Thyroid gland (tissue), 4 donors: ENCODE measurements at places on chromosomes 16 and 17.
A peak's percentile ranks its signal among the peaks of the same experiment; 100 is the strongest.

DNA sequence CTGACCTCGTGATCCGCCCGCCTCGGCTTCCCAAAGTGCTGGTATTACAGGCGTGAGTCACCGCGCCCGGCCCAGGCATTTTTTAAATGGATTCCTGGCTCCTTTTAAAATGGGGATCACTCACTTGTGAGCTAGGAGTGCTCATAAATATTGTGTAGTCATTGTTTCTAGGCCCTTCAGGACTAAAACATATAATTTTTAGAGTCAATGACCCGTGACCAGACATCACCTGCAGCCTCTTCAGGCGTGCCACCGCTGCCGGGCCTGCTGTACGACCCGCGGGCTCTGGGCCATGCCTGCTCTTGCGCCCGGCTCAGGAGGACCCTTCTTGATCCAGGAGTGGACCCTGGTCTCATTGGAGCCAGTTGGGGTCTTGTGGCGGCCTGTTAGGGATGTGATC is 30.8 kb downstream of the EFCAB5 start:
- DNase-seq, result no peak

DNA sequence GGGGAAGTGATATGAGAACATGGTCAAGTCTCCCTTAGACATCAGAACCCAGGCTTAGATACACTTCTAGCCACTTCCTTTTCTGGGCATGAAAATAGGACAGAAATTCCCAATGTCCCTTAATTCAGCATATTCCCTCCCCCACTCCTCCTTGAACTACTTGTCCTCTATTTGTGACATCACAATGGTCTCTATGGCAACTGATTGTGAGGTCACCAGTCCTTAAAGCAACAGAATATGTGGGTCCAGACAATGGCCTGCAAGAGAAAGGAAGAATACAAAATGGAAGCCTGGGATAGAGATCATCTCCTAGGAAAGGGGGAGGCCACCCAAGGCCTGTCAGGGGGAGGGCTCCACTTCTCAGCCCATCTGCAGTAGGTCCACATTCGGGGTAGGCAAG is 6.7 kb upstream of the SEZ6 start:
- DNase-seq, result no peak

GRCh38 chr17:44872131-44872768 is 24.6 kb downstream of the HIGD1B start:
- no peak for DNase-seq

DNA sequence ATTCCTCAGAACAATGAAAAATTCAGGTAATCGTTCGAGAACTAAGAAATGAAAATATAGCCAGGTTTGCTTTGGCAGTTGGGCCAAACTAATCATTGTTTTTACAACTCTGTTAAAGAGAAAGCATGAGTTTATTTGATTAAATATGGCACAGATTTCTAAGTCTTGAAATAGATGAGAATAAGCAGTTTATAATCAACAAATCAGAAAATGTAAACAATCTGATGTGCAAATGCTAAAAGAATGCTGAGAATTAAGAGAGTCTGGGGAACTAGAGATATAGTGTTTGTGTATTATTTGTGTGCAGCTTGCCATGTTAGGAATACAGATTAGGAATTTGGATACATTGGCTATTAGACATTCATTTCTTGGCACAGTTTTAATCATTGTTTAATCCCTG is 212.5 kb downstream of the TANC2 start:
- DNase-seq, result no peak

GRCh38 chr17:7858522-7858810 is 663 bp downstream of the CYB5D1 start:
- DNase-seq, result peak; percentile 55

- DNase-seq, result no peak
Observed at GRCh38 chr16:82260212-82260795, 90.3 kb upstream of the MPHOSPH6 start.

DNA sequence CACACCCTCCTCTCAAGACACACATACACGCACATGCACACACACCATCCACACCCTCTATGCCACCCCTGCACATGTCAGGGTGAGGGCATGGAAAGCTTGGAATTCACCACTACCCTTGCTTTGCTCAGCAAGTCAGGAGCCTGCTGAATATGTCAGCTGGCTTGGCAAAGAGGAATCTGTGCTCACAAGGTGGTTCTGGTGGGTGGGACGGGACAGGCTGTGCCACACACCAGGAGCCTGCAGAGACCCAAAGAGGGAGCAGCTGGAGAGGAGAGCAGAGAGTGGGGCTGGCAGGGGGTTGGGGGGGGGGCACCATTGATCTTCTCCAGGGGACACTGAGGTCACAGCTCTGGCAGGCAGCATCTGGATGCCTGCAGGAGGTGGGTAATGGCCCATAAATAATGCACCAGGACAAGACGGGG is 48.7 kb upstream of the NDRG4 start:
- DNase-seq, result no peak

DNA sequence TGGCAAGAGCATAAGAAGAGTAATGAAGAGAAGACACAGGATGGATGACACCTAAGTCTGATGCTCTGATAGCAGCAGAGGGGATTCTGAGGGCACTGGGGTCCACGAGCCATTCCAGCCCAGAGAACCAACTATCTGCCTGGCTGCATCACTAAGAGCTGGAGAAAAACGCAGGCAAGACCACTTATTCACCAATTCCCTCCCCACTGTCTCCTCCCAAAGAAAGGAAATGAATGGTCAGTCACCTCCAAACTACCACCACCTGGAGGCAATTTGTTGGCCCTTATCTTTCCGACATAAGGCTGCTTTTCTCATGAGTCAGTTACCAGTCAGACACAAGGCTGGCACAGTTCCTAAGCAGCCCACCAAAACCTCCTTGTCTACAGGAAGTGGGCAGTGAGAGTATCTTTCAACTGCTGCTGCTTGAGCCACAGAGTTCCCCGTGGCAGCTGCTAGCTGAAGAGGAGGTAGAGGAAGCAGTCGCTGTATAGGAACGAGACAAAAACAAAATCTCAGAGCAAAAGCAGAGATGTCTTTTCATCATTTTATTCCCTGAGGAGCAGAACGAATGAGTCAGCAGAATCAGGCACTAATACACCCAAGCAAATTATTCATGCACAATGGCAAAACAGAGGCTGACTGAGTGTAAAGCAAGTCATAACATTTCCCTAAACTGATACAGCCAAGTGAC is 111.1 kb downstream of the SMG6 start:
- DNase-seq, result no peak

DNA sequence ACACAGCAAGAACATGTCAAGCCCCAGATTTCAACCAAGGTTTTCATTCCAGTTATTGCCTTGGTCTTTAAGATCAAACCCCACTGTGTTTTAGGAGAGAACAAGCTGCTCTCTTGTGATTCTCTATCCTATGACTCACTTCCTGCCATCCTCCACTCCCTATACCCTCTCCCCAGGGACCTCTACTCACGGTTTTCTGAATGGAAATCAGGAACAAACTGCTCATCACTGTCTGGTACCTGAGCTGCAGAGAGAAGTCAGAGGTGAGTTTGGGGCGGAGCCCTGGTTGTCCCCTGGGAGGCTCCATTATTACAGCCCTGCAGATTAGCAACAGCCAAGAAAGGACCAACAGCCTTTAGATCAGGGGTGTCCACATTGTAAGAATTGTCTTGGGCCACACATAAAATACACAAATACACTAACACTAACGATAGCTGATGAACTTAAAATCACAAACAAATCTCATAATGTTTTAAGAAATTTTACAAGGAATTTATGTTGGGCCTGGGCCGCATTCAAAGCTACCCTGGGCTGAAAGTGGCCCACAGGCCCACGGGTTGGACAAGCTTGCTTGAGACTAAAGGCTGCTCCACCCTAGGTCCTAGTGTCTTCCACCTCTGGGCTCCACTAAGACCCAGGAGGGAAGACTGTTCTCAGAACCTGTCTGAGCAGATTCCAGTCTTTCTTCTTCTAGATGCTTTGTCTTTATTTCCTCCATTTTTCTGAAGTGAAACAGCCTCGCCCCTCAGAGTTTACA is 9.7 kb downstream of the ETV4 start:
- DNase-seq, result no peak

DNA sequence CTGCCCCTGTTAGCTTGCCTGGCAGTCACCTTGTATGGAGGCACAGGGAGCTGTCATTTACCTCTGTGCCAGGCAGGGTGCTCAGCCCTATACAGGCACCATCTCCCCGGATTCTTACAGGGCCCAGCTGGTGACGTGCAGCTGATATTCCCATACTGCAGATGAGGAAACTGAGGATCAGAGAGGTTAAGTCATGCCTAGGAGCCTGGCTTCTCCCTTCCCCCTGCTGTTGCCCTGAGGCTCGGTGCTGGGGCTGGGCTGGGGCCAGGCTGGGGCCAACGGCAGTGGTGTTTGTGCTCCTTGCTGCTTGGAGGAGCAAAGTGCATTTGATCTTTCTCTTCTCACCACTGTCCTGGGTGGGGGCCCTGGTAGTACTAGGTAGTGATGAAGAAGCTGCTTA is 54.7 kb upstream of the IL34 start:
- DNase-seq, result no peak

DNA sequence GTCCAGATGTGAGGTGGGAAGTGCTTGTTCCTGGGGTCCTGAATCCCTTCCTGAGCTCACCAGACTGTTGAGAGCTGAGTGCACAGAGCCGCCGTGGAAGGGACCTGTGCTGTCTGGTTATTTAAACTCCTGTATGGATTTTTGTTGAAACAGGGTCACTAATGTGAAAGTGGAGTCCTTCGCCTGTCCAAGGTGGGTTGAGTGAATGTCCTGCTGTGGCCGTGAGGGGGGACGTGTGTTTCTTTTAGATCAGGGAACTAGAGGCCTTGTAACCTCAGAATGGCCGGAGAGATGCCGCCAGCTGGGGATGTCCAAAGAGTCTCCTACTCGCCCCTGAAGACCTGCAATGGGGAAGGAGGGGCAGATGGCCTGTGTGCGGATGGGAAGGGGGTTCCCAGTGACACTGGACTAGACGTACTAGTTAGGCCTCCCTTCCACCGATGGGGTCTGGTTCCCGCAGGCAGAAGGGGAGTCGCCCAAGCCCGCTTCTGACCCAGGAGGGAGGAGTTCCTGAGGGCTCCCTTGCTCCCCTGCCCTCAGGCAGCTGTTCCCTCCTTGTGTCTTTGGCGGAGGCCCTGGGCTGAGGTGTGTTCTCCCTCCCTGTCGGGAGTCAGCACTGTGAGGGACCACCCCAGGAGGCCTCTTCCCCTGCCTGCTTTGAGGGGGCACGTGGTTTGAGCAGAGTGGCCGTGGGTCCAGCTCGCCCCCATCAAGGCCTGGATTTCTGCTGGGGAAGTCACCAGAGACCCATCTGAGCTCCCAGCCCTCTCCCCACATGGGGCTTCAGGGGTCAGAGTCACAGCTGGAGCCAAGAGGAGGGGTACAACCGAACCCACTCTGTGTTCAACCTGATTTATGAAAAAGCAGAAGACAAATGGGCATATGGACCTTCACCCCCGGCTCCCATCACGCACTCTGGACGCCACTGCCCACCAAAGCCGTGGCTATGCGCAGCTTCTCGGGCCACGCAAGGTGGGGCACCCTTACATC is 30.9 kb downstream of the OR1D5 start:
- DNase-seq, result no peak

- DNase-seq, result peak; percentile 87
Observed at GRCh38 chr16:68345958-68346635, 35.3 kb downstream of the PRMT7 start.

DNA sequence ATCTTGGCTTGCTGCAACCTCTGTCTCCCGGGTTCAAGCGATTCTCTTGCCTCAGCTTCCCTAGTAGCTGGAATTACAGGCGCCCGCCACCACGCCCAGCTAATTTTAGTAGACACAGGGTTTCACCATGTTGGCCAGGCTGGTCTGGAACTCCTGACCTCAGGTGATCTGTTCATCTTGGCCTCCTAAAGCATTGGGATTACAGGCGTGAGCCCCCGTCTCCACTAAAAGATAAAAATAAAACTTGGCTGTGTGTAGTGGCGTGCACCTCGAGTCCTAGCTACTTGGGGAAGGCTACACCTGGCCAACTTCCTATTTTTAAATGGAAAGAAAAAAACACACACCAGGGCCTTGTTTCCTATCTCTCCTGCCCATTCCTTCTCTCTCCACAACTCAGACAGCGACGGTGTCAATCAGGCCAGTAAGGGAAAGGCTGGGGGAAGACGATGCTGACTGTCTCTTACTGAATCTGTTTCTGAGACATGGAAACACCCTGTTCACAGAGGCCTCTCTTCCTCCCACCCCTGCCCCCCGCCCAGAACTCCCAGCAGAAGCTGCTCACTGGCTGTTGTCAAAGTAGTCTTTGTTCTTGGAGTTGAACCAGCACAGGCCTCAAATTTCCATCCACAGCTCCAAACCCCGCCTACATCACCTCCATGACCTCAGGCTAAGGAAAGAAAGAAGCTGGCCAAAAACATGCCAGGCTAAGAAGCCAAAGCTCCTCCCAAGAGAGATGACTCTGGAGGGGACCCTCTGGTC is 96.6 kb downstream of the NXN start:
- no peak for DNase-seq

- DNase-seq, result no peak
Observed at GRCh38 chr16:67749436-67750078, 30.4 kb upstream of the GFOD2 start.

DNA sequence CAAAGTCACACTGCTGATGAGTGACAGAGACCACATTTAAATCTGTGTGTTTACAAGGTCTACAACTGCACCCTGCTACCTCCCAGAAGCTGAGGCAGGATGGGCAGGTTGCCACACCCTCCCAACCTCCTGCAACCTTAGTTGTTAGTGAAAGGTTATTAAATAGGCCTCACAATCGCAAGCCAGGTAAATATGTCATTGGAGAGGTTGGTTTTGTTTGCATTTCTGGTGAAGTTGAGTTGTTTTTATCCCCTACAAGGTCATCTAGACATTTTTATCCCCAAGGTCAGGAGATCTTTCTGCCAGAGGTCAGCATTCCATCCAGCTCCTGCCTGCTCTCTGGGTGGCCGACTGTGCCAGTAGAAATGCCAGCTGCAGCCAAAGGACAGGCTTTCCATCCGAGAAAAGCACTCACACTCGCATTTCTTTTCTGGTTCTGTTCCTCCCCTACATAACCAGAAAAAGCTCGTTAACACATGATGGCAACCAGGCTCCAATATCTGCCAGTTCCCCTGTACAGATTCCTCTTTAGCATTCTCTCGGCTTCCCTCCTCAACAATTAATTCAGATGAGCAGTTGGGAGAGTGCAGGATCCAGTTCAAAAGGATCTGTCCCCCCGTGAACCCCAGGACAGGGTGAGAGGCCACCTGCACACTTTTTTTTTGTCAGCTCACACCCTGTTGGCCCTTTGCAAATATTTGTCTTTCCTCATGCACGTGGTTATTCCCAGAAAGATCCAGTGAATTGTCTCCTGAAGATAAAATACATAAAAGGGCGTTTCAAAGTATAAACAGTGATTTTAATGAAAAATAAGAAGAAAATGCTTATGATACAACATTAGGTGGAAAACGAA is 562.8 kb downstream of the MAF start:
- peak; percentile 6 for DNase-seq

- DNase-seq, result no peak
Observed at GRCh38 chr17:29401258-29401657, 11.1 kb downstream of the TAOK1 start.

GRCh38 chr16:66961914-66962313 is 848 bp downstream of the CES3 start:
- DNase-seq, result no peak

GRCh38 chr17:47368262-47368661 is 44.5 kb downstream of the EFCAB13 start:
- peak; percentile 55 for DNase-seq

GRCh38 chr17:12613566-12613965 is 52.1 kb upstream of the MYOCD start:
- DNase-seq, result no peak
